ENCODE measurements at places on chromosomes 7 and 10. TPM values are rescaled to one million over a fixed set of nuclear protein-coding genes. Genes with fewer than 3 reads are reported as not detected.

DNA sequence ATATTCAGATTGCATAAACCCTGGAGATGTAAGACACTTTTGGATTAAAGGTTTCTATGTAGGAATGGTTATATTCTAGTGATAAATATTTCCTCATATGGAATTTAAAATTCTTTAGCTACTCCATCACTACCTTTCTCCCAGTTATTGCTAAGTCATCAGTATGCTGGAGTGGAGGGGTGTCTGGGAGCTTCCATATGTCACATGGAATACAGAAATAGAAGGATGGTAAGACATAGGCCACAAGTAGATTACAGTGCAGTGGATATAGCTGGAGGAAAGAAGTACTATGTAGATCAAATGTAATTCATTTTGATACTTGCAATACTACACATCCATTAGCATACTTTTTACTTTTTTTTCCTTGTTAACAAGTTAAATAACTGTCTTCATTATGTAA lies 428.4 kb downstream of the ARL4A start:
- no peaks in the 10 kb centered on the region for H3K4me1 ChIP-seq
- H3K27me3 ChIP-seq, result no peaks in the 10 kb centered on the region
- no peak overlapping the region for H3K4me3 ChIP-seq
- H3K36me3 ChIP-seq, result no peaks in the 10 kb centered on the region
- H3K27ac ChIP-seq, result no peak overlapping the region
- DNase-seq, result no peak

The HGF gene
- 0.82 TPM for polyA plus RNA-seq

The CPVL gene
- 75.3 TPM for polyA plus RNA-seq

The CXCL12 gene
- polyA plus RNA-seq, result 30.6 TPM

The ITIH5 gene
- 0.11 TPM for polyA plus RNA-seq

The GFRA1 gene
- 1.7 TPM for polyA plus RNA-seq

DNA sequence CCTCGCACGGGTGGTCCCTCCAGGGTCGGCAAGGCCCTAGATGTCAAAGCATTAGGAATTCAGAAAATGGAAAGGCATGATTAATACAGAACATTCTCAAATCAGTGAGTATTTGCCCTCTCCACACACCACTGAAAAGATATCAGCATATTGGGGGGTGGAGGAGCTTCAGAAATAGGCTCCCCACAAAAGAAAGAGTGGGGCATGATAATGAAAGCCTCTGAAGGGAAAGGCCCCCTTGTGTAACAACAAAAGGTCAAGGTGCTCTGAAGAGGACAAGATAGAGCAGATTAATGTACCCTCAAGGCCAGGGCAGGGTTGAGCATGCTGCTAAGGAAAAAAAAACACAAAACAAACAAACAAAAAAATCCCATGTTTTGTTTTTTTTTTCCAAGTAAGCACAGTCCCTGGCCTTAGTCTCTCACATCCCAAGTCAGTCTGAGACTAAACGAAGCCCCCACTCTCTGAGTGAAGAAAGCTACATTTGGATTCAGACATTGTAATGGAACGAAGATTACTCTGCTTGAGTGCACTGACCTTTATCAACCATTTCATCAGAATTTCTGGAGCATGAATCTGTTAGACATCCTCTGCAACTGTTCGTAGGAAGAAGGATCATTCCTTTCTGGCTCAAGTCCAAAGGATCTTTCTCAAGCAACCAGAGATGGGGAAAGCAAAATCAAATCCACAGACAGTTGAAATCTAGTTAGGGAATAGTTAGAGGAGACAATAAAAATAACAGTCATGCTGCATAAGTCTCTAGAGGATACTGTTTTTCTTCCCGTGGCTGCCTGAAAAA lies 27.4 kb upstream of the DGKI start:
- no peak overlapping the region for H3K4me3 ChIP-seq
- H3K27me3 ChIP-seq, result no peaks in the 10 kb centered on the region
- peak; percentile 91 for DNase-seq
- H3K27ac ChIP-seq, result no peak overlapping the region
- no peaks in the 10 kb centered on the region for H3K36me3 ChIP-seq

The GPR37 gene
- 15.9 TPM for polyA plus RNA-seq

DNA sequence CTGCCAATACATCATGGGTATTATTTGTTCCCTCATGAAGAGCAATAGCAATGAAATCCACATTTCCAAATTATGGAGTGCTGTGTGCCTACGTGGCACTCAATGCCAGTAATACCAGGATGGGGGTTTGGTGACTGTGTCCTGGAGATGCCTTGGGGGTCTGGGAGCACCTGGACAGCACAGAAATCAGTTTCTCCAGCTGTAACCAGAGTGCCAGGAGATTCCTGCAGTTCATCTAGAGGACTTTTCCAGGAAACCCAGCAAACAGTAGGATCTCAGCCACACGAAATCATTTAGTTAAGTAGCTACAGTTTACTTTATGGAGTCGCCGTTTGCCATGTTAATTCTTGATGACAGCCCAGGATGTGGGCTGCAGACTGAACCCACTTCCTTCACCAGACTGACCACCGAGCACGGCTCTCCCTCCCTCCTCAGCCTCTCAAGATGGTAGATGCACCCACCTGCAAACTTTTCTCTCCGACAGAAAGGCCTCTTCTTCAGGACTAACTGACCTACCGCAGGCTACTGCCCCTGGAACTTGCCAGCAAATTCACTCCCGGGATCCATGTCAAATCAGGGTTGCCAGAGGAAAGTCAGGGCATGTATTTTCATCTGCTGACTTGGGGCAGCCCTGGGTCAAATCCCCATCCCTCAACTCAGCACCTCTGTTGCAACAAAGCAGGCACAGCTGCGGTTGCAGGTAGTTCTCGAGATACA lies 30.3 kb downstream of the MKI67 start:
- H3K27ac ChIP-seq, result no peak overlapping the region
- H3K27me3 ChIP-seq, result no peaks in the 10 kb centered on the region
- no peak overlapping the region for H3K4me3 ChIP-seq
- peaks cover 9% of the 10 kb centered on the region for H3K36me3 ChIP-seq
- no peak for DNase-seq

All from cardiac muscle cell (in vitro differentiated cells and primary cell).